ENCODE measurements at places on chromosomes 3 and 15.
A peak's percentile ranks its signal among the peaks of the same experiment; 100 is the strongest.

DNA sequence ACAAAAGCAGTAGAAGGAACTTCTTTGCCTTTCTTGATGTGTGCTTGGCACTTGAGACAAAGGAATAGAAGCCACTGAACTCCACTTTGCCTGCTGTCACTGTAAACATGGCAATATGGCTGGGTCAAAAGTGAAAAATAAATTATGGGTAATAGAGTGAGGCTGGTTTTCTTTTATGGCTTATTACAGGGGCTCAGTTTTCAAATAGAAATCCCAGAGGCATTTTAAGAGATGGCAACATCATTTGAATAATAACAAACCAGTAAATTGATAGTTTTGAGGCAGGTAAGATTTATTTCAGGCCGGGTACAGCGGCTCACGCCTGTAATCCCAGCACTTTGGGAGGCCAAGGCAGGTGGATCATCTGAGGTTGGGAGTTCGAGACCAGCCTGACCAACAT, 2.8 kb downstream of the C3orf52 start:
- no peak for DNase-seq

DNA sequence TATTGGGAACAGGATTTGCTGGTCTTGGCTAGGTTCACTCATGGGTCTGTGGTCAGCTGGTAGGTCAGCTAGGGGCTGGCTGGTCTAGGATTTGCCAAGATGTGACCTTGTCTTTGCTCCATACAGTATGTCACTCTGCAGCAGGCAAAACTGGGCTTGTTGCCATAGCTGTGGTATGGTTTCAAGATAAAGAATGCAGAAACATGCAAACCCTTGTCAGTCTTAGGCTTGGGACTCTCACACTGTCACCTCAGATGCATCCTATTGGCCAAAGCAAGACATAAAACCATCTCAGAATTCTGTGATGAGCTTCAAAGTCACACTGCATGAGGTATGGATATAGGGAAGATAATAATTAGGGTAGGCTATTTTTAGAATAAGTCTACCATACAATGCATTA, 66.6 kb upstream of the TBC1D5 start:
- no peak for DNase-seq

GRCh38 chr3:112056451-112056929, 22.0 kb downstream of the TMPRSS7 start:
- DNase-seq: peak; percentile 22

DNA sequence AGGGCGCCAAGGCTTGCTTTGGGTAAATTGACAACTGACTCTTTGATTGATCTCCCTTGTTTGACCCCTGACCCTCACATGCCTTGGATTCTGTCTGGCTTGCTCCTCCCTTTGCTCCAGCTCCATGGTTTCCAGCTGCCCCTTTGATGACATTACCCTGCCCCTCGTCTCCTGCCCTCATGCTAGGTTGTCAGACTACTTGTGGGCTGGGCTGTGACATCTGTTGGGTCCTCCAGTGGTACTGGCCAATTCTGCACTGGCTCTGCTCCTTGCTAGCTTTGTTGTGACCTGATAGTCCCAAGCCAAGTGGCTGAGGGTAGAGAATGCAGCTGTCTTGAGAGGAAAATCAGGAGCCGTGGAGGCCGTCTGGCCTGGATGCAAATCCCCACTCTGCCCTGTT, 6.2 kb downstream of the THSD4 start:
- DNase-seq: no peak

DNA sequence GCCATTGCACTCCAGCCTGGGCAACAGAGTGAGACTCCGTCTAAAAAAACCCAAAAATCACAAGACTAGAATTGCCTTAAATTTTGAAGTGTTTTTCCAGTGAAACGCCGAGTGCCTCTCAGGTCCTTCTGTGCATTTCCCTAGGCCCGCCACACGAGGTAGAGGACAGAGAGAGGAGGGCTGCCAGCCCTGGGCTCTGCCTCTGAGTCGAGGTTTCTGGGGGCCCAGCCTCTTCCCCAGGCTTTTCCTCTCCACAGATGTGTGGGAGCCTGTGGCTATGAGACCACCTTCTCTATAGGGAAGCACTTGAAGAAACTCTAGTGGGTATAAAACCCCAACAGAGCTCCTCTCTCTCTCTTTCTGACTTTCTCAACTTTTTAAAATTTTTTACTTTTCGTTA, 10.9 kb upstream of the EHD4 start:
- no peak for DNase-seq

GRCh38 chr3:57985176-57985983, 22.8 kb upstream of the FLNB start:
- no peak for DNase-seq

- DNase-seq: no peak
Measured at GRCh38 chr15:98321896-98322295, 326.4 kb upstream of the IGF1R start.

GRCh38 chr3:8485141-8485870, 16.3 kb upstream of the LMCD1 start:
- no peak for DNase-seq

DNA sequence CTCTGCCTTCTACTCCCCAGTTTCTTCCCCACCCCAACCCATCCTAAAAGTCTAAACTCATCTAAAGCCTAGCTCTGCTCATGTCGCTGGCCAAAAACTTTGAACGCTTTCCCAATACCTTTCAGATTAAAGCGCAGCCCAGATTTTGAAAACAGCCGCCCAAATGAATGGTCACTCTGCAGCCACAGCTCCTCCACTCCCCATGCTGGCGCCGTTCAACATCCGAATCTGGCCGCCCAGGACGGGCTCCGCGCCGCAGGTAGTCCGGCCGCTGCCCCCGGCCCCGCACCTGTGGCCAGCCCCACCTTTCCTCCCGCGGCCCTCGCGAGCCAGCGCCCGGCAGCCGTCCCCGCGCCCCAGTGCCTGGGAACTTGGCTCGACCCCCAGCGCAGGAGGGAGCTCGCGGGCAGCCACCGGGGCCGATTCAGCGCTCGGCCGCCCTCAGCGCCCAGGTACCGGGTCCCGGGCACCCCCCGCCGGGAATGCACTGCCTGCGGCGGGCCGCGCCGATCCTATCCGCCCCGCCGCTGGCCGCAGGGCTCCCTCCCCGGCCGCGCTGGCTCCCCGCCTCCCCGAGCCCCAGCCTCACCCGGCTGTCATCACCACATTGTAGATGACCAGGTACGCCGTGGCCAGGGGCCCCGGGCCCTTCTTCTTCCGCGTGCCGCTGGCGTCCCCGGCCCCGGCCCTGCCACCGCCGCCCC, 417 bp downstream of the HACD2 start:
- no peak for DNase-seq

GRCh38 chr3:64956711-64957325, 269.0 kb upstream of the ADAMTS9 start:
- DNase-seq: no peak

DNA sequence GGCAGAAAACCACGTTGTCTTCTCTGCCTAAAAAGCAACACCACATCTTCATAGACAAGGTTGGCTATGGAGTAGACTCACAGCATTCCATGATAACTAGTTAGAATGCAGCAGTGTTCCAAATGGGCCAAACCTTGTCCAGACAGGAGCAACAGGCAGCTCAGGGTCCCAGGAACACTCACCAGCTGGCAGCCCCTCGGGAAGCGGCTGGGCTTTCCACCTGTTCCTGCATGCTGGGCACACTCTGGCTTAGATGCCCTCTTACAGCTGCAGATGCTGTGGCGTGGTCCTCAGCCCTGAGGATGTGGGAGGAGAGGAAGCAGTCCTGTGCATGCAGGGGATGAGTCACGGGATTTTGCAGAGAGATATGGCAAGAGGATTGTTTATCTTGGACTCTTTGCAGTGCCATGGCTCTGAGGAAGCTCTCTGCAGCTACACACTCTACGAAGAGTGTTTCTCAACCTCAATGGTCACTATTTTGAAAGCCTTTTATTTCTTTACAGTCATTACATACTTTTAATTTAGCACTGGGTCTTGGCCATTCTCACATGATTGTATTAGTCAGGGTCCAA, 11.3 kb downstream of the NRROS start:
- DNase-seq: peak; percentile 41

GRCh38 chr3:190629088-190629487, 115.2 kb downstream of the IL1RAP start:
- DNase-seq: no peak

- no peak for DNase-seq
Measured at GRCh38 chr3:5218815-5219214, 31.3 kb downstream of the EDEM1 start.

- no peak for DNase-seq
Measured at GRCh38 chr3:135539351-135539750, 426.2 kb upstream of the PPP2R3A start.

DNA sequence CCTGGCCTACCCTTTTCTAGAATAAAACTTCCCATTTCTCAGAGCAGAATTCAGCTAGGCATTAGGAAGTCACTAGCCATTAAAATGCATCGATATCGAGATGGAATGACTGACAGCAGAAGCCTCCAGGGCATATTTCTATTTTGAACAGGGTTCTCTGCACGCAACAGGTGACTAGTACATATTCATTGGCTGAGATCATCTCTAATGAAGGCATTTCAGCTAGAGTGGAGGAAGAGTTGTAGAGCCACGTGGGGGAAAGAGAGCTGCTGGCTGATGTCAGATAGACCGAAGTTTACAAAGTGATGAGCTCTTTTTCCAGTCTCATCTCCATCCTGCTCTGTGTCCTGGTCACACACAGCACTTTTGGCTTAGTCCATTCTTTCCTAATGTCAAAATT, 7.5 kb downstream of the TMEM40 start:
- DNase-seq: no peak

DNA sequence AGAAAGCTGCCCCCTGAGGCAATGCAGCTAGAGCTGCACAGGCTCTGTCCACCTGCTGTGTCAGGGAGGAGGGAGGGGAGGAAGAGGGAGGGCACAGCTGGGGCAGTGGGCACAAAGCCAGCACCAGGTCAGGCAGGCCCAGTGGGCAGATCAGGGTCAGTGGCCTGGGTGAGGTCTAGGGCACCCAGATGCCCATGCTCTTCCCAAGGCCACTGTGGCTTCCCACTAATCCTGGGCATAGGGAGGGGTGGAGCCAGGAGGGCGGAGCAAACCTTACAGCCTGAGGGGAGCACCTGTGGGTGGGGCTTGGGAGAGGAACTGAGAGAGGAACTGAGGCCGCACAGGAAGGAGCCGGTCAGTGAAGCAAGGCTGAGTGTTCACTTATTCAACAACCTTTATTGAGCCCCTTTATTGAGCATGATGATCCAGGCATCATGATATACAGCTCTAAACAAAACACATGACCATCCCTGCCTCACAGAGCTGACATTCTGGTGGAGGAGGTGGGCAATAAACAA, 55.0 kb downstream of the RHCG start:
- DNase-seq: no peak

- no peak for DNase-seq
Measured at GRCh38 chr15:74903676-74904075, 3.0 kb downstream of the FAM219B start.

DNA sequence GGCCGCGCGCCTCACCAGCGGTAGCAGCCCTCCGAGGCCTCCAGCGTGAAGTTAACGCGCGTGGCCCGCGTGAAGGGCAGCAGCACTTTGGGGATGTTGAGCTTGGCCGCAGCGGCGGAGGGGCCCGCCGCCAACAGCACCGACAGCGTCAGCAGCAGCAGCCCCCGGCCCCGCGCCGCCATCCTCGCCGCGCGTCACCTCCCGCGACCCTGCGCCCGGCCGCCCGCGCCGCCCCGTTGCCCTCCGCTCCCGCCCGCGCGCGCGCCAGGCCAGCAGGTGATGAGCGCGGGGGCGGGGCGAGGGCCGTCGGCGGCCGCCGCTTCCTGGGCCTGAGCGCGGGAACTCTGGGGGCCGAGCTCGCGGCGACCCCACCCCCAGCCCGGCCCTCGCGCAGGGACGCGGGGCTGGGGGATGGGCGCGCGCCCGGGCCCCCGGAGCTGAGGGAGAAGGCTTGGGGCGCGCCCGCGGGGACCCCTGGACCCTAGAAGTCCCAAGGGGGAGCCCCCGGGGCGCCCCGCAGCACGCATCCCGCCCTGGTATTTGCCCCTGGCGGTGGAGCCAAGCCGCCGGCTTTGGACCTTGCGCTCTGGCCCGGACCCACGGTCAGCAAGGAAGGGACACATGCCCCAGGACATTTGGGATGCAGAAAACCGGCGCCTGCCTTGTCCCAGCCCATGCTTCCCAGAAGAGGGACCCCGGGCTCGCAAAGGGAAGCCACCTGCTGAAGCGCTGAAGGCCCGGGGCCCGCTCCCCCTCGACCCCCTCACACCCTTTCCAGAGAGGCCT, at the start of gene NUP210:
Gene NUP210 (minus strand): TSS at position 278 of the 786 bp plus-strand sequence. CDS start 96 bp downstream, at position 182.
- DNase-seq: peak; percentile 89
